ENCODE measurements at places on chromosomes 1 and 21.

- no peak for DNase-seq
These were observed 8.0 kb upstream of the SVBP start for GRCh38 chr1:42825036-42825851.

GRCh38 chr1:201230676-201231075, 40.1 kb downstream of the IGFN1 start:
- DNase-seq, result no peak

GRCh38 chr1:78869136-78869535, 137.4 kb downstream of the ADGRL4 start:
- no peak for DNase-seq

- no peak for DNase-seq
These were observed 71.1 kb upstream of the DIRAS3 start for GRCh38 chr1:68121536-68121935.

DNA sequence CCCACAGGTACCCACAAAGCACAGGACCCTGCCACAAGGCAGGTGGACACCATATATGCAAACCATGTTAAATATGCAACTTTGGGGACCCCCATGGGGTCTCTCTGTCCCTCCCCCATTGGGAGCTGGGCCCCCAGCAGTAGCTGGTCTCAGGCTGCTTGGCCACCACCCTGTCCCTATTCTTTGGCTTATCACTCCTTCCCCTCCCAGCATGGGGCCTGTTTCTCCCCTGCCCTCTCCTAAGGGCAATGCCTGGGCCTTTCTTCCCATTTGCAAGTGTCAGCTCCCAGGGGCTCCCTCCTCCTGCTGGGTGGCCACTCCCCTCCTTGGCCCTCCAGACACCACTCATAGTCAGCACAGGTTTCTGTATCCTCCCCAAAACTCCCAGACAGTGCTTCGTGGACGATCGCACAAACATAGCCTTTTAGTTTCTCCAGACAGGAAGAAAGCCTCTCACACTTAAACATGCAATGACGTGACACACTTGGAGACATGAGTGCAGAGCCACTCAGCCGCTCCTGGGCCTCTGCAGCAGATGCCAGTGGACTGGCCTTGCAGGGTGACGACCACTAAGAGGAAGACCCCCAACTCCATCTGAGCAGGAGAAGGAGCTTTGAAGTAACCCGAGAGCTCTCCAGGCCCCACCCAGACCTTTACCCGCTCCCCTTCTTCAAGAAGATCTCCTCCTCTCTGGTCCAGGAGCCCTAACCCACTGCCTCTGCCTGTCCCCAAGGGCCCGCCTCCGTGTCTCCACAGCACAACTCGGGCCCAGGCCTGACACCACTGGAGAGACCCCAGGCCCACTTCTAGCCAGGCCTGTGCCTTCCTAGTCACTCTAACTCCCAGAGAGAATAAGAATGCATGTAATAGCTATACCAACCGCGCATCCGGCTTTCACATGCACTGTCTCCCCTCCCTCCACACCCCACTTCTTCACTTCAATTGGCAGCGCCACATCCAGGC, 22.9 kb downstream of the CITED4 start:
- DNase-seq, result no peak

GRCh38 chr1:10515301-10515975, 40.7 kb downstream of the PEX14 start:
- no peak for DNase-seq

All from stimulated activated CD8-positive, alpha-beta memory T cell treated with anti-CD3 and anti-CD28 coated beads, Interleukin-7, amount 100 ng/mL, for 1 hour (primary cell).